ENCODE measurements at places on chromosomes 4 and X. TPM values are rescaled to one million over a fixed set of nuclear protein-coding genes. Genes with fewer than 3 reads are reported as not detected.

The FGF5 gene
- total RNA-seq, result 26.1 TPM

The FSTL5 gene
- 85.7 TPM for total RNA-seq

The NWD2 gene
- total RNA-seq, result 11.1 TPM

The SOX3 gene
- total RNA-seq, result 1.5 TPM

The ADRA2C gene
- total RNA-seq, result 5.3 TPM

The SCD5 gene
- 134 TPM for total RNA-seq

The WWC2 gene
- 50.1 TPM for total RNA-seq

The TIMM17B gene
- total RNA-seq, result 17.7 TPM

The PABPC5 gene
- total RNA-seq, result 11.0 TPM

The CPZ gene
- 5.0 TPM for total RNA-seq

- no peak for DNase-seq
Observed at GRCh38 chr4:97786306-97786920, 356.9 kb downstream of the STPG2 start.

DNA sequence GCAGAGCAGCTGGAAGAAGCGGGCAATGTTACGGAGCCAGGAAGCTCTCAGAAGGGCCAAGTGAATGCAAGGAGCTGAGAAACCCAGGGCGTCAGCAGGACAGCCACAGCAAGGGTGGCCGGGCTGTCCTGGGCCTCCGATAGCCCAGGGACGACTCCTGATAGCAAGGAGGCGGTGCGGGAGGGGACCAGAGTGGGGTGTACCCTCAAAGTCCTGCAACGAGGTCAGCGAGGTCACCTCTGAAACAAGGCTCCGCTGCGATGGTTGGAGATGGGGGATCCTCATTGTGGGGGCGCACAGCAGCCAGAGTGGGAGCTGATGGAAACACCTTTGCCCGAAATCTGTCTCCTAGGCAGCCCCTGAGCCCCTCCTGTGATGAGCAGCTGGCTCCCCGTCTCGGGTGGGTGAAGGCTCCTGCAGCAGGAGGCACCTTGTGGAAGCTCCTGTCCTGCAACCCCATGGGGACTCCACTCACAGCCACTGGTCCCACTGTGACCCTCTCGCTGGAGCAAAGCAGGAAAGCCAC lies 4.3 kb upstream of the CCNQ start:
- DNase-seq, result no peak

DNA sequence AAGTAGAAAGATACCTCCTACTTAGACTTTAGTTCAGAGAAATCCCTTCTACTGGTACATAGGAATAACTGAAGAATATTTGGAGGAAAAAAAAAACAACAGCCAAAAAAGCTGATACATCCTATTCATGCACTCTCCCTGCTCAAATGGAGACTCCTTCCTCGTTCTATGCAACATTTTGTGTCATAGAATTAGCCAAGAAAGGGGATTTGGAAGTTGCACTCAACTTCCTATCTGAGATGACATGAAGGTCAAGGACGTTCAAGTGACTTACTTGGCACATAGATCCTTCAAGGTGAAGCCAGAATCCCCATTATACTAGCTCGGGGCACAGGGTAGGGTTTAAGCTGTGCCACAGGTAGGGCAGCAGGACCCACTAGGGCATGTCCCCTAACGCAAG lies 56.2 kb upstream of the S100G start:
- no peak for DNase-seq

DNA sequence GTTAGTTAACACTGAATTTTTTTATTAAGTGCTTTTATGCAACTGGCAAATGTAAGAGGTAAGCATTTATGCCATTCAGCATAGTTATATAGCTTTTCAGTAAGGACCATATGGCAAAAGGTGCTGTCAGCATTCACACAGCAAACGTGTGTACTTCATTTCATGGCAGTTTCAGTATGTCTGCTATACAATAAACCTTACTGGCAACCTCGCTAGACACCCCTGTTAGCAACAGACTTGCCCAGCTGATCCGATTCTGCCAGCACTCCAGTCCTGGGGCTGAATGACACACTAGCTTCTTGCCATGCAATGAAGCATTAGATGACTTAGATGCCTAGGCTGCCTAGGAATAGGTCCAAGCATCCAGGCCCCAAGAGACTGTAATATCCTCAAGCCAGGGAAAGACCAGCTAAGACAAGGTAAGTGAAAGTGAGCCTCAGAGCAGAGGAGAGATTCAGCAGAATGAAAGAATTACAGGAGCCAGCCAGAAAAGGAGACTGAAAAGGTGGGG lies 47.3 kb upstream of the DOCK11 start:
- DNase-seq, result no peak

DNA sequence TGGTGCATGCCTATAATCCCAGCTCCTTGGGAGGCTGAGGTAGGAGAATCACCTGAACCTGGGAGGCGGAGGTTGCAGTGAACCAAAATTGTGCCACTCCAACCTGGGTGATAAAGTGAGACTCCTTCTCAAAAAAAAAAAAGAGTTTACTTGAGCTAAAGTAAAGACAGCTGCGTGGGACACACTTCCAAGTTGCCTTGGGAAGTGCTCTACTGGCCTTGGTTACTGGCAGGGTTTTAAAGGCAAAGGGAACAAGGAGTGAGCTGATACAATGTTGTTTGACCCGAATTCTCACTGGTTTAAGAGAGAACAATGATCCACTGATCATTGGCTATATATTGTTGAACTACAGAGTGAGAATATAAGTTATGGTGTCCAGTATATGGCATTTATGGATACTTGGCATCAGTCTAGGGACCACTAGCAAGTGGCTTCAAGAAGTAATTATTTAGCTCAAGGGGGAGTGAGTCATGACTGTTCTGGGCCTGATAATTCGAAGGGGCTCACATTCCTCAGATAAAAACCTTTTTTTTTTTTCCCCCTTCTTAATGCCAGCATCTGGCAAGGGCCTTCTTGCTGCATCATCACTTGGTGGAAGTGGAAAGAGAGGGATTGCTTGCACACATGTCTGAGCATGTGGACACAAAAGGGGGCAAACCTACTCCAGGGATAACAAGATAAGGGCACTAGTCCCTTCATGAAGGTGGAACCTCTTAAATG lies 32.3 kb downstream of the GRK4 start:
- no peak for DNase-seq

DNA sequence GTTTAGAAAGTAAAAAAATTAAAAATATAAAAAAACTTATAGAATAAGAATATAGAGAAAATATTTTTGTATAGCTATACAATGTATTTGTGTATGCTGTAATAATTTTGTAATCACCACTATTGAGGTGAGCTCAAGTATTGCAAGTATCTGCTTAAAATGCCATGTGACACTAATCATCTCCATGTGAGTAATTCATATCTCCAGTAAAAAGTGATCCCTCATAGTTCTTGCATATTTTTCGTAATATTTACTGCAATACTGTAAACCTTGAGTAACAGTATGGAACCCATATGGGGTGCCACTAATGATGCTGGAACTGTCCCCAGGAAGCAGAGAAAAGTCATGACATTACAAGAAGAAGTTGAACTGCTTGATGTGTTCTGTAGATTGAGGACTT lies 43.2 kb upstream of the HUWE1 start:
- DNase-seq, result no peak

DNA sequence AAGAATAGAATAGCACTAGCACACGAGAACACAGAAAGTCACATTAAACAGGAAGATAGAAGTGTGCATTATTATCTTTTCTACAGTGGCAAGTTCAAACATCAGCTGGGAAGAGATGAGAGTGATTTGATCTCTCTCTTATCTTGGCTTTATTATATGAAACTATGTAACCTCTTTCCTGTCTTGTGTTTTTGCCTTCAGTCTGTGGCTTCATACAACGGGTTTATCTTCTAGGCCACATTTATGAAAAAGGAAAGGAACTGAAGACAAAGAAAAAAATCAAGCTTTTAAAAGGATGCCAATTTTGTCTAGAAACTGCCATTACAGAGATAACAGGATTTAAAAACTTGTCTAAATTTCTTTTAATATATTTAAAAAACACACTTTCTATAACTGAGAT lies 983.6 kb downstream of the RPA4 start:
- DNase-seq, result no peak

GRCh38 chr4:136495076-136495475 lies 1037.2 kb downstream of the PCDH18 start:
- DNase-seq, result no peak

DNA sequence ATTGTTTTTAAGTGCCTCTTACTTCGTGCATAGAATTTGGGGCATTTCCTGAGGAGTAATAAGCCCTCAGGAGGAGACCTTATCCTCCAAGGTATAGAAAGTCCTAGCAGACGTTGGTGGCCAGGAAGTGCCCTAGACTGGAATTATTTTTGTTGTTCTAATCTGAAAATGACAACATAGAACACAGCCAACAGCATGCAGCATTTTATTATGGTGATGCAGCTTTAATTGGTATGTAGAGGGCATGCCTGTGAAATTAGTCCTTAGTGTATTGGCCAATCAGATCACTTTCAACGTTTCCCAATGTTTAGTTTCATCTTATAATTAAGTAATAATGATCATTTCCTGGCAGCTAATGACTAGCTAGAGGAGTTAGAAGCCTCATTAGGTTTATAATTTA lies 199.2 kb downstream of the SHROOM3 start:
- DNase-seq, result no peak

DNA sequence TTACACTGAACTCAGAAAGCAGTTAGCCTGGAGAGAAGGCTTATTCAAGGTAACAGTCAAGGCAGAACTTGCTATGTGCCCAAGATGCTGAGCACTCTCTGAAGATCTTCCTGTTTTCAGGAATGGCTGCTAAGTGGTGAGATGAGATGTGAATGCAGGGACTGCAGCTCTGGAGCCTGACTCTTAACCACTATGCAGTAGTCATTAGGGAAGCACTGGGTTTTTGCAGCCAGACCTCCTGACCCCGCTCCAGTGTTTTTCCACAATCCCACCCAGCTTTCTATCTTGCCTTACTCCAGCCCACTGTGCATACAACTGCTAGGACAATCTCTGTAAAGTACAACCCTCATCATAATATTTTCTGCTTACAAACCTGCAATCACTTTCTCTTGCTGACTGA lies 95.2 kb upstream of the LNX1 start:
- no peak for DNase-seq

DNA sequence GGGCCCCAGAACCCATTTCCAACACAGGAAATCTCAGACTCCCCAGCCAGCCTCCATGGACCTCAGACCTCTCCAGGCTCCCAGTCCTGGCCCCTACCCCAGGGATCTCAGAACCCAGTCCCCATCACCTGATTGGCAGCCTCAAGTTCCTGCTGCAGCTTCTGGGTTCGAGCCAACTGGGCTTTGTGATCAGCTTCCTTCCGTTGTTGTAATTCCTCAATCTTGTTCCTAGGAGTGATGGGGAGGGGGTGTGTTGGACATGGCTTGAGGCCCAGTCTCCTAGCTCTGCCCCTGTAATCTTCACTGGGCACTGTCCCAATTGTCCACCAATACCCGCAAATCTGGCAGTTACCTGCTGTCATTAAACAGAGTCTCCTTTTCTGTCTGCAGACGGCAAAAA lies 12.6 kb downstream of the GRIPAP1 start:
- no peak for DNase-seq

DNA sequence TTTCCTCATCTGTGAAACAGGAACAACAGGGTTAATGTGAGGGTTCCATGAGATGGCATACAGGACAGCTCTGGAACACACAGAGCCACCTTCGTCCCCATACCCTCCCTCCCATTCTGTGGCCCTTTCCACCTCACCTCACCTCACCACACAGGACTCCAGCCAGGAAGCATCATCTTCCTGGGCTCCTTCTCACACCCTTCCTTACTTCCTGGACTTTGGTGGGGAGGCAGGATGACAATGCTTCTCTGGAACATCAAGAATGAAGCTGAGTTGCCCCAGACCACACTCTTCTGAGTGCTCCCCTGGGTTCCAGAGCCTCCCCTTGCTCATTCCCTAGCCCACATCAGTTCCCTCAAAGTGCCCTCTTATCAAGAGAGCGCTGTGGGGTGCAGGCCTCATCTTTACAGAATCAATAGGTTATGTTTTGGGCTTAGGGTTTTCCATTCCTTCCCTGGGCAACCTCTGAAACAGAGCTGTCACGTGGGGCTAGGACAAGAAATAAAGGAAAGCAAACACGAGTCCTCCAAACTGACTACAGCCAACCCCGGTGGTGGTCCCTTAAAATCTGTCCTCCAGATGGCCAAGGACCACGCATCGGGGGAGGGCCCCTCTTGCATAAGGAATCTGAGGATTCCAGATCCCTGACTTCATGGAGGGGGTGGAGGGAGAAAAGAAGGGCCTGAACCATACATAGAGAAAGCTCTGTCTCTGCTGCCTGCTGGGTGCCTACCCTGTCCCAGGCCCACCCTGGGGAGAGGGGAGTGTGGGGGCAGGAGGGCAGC lies 74.4 kb upstream of the ATP6AP2 start:
- no peak for DNase-seq

- DNase-seq, result no peak
Observed at GRCh38 chr4:104815665-104816064, 321.0 kb upstream of the CXXC4 start.

DNA sequence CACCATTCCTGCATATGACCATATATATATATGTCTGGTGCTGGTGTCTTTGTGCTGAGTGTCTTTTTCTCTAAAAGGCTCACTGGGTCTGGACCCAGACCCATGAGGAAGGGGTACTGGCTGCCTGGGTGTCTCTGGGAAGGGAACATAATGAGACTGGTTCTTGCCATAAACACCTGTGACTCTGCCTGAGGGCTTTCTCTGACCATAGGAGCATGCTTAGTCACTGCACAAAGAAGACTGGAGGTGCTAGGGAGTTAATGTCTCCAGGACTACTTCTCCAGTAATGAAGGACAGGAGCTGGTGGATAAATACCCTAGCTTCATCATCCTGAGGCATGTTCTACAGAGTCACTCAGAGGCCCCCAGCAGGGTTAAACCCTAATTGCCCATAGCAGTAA lies 47.1 kb upstream of the CASK start:
- no peak for DNase-seq

DNA sequence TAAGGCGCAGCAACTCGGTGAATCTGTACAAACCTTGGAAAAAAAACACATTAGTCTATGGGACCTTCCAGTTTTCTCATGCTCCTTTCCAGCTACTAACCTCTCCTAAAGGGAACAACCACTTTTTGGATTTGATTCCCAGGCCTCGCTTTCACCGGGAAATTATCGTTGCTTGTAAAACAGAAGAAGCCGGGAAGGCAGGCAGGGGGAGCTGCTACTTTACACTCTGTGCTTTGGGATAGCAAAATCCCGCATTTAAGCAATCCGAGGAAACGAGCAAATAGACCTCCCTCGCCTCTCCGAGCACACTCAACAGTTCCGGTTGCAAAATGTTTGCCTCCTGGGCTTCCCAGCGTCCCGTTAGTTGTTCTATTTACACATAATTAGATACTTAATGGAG lies 1.2 kb downstream of the CD38 start:
- peak; percentile 9 for DNase-seq

DNA sequence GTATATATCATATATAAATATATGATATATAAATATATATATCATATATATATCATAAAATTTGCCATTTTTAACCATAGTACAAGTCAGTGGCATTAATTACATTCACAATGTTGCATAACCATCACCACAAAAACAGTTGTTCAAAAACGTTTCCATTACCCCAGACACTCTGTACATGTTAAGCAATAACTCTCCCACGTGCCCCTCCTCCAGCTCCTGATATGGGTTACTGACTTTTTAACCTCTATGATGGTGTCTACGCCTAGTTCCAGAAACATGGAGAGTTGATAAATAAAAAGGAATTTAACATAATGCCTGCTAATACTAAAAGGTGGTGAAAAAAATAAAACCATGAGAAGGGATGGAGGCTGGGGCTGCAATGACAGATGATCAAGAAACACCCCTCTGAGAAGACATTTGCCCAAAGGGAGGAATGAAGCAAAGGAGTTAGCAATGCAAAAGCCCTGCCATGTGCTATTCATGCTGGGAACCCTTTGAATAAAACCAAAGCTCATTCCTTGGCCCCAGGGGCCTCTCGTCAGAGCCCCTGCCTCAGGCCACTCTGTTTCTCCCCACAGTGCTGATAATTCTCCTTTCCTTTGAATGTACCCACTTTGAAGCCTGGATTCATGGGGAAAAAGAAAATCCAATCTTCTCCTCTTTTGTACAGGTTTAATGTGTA lies 144.3 kb downstream of the NWD2 start:
- no peak for DNase-seq

Measured in cerebellum (tissue), 4 donors.